Stimulated activated CD4-positive, alpha-beta T cell treated with anti-CD3 and anti-CD28 coated beads, Interleukin-1b, Interleukin-23, amount 100 ng/mL, for 4 hours (primary cell): ENCODE measurements at places on chromosomes 11 and 22.

- DNase-seq = no peak
These were observed 111.4 kb downstream of the SPON1 start for GRCh38 chr11:14073849-14074476.

- DNase-seq = no peak
These were observed 10.7 kb downstream of the TSPAN18 start for GRCh38 chr11:44737245-44738085.

DNA sequence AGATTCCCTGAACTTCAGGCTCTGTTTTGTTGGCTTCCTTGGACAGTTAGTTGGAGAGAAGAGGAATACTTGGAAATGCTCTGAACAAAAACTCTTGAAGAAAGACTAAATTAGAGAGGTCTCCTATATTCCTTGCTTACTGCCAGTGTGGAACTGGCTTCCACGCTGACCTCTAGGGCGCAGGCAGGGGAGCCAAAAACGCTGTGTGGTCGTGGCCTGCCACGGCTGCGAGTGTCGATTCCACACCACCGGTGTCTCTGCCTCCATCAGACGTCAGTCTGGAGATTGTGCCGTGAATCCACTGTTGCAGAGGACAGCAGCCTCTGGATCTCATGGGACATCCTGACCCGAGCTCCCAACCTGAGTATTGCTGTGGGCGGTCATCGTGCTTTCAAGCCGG, 37.5 kb upstream of the RAB1B start:
- DNase-seq = no peak

- no peak for DNase-seq
These were observed 3.0 kb downstream of the GAS2L1 start for GRCh38 chr22:29309332-29310064.

GRCh38 chr22:46502440-46503175, 34.8 kb downstream of the CELSR1 start:
- DNase-seq = no peak

GRCh38 chr11:110973401-110973980, 261.3 kb upstream of the ARHGAP20 start:
- no peak for DNase-seq

GRCh38 chr11:70810133-70810532, 411.8 kb downstream of the CTTN start:
- DNase-seq = no peak

GRCh38 chr11:74006743-74007304, 2.1 kb downstream of the UCP3 start:
- no peak for DNase-seq
